NB4 (cell line): ENCODE measurements at places on chromosomes 2 and 18.

GRCh38 chr2:111199840-111200239 is 79.1 kb downstream of the BCL2L11 start:
- DNase-seq: no peak

DNA sequence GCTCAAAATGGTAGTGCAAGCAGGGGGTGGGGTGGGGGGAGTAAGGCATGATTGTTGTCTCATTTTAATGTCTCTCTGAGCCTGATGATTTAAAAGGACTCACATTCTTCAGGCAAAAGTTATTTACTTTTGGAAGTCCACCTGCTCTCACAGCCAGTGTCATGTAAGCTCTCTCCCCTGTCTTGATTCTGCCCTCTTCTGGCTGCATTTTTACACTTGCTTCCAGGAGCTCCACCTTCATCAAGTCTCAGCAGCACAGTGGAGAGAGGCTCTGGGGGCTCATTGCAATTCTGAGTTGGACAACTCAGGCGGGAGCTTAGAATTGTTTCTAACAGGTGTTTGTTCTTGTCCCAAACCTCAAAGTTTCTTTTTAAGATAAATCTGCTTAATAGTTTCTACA is 39.2 kb downstream of the GNAL start:
- DNase-seq: peak; percentile 48

GRCh38 chr2:191946471-191947182 is 99.7 kb upstream of the CAVIN2 start:
- DNase-seq: peak; percentile 4

DNA sequence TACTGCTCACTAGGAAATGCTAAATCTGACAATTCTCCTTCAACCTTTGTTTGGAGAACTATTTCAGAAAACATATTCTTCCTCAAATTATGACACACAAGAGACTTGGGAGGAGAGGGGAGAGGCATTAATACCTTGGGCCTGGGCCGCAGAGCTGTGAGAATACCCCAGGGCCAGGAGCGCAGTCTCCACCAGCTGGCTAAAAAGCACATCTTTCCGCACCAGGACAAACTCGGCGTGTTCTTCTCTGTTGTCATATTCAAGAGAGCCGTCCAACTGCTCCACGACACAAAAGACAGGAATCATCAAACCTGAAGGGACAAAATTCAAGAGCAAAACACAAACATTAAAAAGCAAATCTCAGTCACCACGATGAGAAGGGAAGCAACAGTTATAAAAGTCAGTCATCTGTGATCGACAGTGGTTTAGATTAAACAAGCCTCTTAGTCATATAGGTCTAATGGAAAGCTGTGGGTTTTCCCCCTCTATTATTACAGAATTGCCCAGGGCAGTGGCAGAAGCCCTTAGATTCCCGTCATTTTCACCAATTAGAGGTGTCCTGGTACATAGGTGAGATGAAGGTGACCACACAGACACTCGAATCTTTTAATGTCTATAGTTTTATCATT is 24.4 kb downstream of the SATB2 start:
- DNase-seq: no peak

GRCh38 chr2:30252723-30253701 is 21.7 kb downstream of the LBH start:
- DNase-seq: no peak

DNA sequence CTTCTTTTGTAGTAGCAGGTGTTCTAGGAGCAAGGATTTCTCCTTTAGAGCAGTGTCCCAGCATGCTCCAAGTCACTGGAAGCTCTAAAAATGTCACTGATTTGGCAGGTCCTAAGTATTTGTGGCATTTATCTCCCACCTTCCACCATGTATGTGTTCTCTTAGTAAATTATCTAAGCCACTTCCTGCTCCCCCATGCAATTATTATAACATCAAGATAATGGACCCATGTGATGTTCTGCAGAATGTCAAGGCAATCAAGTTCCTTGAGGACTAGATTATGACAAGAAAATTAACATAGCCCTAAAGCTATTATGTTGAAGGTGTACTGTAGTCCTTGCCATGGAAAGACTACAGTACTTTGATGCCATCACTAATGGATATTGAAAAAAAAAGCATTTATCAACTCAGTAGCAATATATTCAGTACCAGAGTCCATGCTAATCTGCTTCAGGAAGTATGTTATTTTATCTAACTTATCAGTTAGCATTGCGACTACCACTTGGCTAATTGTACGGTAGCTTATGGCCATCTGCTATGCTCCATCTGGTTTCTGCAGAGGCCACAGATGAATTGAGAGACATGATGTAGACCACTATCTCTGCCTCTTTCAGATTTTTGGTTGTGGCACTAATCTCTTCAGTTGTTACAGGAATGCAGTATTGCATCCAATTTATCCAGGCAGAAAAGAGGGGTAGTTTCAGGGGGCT is 56.7 kb downstream of the GPR39 start:
- DNase-seq: no peak

DNA sequence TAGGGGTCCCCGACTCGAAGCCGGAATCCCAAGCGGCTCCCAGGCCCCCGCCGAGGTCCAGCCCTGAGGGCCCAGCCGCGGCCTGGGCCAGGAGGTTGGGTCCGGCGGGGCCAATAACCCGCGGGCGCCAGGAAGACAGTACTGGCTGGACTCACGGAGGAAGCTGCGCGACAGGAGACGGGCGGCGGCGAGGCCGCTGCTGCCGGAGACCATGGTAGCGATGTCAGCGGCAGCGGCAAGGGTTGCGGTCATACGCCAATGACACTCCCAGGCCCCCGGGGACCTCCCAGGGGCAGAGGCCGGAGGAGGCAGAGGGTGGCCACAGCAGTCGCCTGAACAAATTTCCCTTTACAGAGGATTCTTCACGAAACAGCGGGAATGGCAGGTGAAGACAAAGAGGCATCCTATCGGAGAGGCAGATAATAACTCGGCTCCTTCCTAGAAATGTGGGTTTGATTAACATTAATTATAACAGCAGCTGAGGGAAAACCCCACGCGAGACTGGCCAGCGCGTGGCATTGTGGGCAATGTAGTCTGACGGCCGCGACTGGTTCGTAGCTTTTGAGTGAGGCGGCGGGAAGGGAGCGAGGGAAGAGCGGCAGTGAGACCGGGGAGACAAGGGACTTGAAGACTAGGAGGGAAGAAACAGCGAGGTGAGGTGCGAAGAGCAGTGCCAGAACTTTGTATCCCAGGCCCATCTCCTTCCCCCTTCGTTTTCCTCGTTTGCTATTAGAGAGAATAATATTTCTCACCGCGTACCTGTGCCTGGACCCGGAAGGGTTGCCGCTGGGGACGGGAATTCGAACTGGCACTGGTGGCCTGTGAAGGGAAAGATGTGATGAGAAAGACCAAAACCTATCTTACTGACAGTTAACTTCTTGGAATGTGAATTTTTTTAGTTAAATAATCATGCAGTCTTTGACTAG is at the start of gene SUCLG1:
TSS of gene SUCLG1 (minus strand) at position 263 of the 926 bp plus-strand sequence. CDS start at position 252, 11 bp downstream.
- peak; percentile 91 for DNase-seq

DNA sequence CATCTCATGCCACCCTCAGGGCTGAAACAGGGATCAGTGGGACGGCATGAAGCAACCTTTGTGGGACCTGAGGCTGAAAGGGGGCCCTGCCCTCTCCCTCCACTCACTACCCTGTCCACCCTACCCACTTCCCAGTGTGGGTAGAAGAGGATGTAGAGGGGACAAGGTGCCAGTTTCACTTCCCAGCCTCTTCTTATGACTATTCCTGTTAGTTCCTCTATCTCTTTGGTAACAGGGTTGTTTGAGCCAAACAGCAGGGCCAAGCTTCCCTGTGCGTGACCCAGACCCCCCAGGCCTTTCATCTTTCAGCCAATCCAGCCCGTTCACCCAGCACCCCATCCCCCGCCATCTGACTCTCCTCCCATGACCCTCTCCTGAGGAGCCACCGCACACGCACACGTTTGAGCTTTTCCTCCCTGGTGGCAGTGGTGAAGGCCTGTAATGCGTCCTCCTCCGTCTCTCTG is 82.3 kb downstream of the STPG4 start:
- peak; percentile 57 for DNase-seq

GRCh38 chr2:152647552-152647951 is 69.7 kb downstream of the PRPF40A start:
- no peak for DNase-seq

- DNase-seq: no peak
These were observed 411.4 kb downstream of the TSN start for GRCh38 chr2:122166820-122167219.

- no peak for DNase-seq
These were observed 126.1 kb upstream of the CTAGE1 start for GRCh38 chr18:22543769-22544168.

- DNase-seq: no peak
These were observed 7.9 kb upstream of the DNPEP start for GRCh38 chr2:219395609-219396008.

- DNase-seq: no peak
These were observed 415.0 kb downstream of the CPS1 start for GRCh38 chr2:210971431-210971830.

DNA sequence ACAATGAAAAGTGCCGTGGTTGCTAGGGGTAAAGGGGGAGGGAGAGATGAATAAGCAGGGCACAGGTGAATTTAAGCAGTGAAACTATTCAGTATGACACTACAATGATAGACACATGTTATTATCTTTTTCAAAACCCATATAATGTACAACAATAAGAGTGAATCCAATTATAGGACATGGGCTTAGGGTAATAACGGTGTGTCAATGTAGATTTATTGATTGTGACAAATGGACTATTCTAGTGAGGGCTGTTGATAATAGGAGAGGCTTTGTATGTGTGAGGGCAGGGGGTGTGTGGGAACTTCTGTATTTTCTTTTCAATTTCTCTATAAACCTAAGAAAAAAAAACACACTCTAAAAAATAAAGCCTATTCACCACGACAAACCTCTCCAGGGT is 223.8 kb downstream of the RIT2 start:
- no peak for DNase-seq

- no peak for DNase-seq
These were observed 18.7 kb upstream of the NABP1 start for GRCh38 chr2:191659198-191659597.

GRCh38 chr2:203470371-203470770 is 64.7 kb downstream of the RAPH1 start:
- DNase-seq: no peak

DNA sequence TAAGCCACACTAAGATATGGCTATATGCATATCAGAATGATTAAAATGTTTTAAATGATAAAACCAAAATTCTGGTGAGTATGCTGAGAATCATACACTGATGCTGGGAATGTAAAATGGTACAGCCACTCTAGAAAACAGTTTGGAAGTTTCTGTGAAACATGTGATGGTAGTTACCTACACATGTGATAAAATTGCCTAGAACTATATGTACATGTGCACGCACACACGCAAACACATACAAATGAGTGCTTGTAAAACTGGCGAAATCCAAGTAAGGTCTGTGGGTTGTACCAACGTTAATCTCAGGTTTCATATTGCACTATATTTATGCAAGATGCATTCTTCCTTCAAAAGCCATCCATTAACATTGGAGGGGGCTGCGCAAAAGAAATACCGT is 195.0 kb upstream of the RAB6C start:
- DNase-seq: no peak

DNA sequence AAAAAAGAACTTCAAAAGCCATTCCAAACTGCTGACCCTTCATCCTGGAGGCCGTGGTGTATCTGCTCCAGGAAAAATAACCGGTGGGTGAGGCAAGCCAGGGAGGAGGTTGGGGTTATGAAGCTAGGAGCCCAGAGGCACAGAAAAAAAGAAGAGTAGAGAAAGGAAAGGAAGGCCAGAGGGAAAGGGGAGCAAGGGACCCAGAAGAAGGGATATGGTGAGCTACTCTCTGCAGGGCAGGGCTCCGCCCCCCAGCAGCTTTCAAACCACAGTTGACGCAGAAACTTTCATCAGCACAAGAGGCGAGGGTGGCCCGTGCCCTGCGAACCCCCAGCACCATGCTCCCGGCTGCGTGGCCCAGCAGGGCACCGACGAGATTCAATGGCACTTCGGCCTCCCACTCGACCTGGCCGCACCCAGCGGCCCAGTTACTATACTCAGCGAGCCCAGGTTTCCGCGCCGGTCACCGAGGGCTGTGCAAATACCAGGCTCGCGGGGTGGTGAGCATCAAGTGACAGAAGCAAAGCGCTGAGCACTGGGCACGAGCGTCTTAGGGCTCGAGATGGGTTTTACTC is 665 bp downstream of the MCM6 start:
- peak; percentile 87 for DNase-seq

- no peak for DNase-seq
These were observed 65.7 kb downstream of the ACTR2 start for GRCh38 chr2:65293376-65293775.

DNA sequence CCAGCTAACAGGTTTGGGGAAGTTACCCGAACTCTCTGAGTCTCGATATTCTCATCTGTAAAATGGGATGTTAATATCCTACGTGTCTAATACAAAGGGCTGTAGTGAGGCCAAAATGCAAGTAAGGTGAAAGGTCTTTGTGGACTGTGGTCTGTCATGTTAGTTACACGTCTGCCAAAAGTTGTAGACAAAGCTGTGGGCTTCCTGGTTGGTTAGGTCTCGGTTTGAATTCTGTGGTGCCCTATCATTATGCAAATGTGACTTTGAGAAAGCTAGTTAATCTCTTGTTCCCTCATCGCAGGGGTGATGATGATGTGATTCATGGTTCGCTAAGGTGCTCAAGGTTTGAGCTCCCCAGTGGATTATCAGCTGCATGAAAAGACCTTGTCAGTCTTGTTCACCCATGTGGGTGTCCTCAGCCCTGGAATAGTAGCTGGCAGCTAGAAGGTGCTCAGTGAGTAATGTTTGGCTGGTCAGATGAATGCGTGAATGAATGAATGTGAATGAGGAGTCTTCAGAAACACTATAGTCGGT is 23.1 kb downstream of the TRIB2 start:
- no peak for DNase-seq

- DNase-seq: no peak
These were observed 316.7 kb downstream of the LRP1B start for GRCh38 chr2:141814150-141814549.

DNA sequence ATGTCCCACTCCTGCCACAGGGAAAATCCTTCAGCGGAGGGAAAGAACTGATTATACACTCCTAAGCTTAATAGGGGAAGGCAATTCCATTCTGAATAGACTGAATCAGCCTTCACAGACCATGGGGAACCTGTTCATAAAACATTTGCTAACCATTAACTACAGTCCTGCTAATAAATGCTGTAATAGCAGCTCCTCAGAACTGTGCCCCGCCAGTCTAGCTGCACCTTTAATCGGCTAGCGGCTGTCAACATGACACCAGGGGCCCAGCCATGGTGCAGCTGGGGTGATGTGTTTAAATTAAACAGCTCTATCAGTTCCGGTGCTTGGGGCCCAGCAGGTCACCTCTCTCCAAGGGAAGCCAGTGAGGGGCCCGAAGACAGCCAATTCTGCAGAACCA is 77.8 kb downstream of the GALNT14 start:
- no peak for DNase-seq

GRCh38 chr2:9770308-9771100 is 72.8 kb upstream of the TAF1B start:
- DNase-seq: peak; percentile 77

- no peak for DNase-seq
These were observed 96.8 kb upstream of the SERPINE2 start for GRCh38 chr2:224135881-224136280.
